Pulmonary artery endothelial cell (primary cell): ENCODE measurements at places on chromosomes 2 and 18. TPM values are rescaled to one million over a fixed set of nuclear protein-coding genes. Genes with fewer than 3 reads are reported as not detected.

ACTR1B gene
- 65.5 and 67.7 TPM in 2 replicates for total RNA-seq

FHL2 gene
- total RNA-seq, result 115 and 169 TPM in 2 replicates

KIAA2012 gene
- total RNA-seq, result not detected in 2 replicates

RDH14 gene
- total RNA-seq, result 19.3 and 22.4 TPM in 2 replicates

PJVK gene
- total RNA-seq, result 0.46 and 1.3 TPM in 2 replicates

CYB5A gene
- total RNA-seq, result 63.8 and 71.8 TPM in 2 replicates

PSMG2 gene
- total RNA-seq, result 69.1 and 89.0 TPM in 2 replicates

REG1B gene
- total RNA-seq, result not detected in 2 replicates

TEKT4 gene
- total RNA-seq, result not detected in 2 replicates

C1QL2 gene
- total RNA-seq, result not detected in 2 replicates

HEATR5B gene
- 27.1 and 32.5 TPM in 2 replicates for total RNA-seq

HOXD13 gene
- not detected in 2 replicates for total RNA-seq

RPIA gene
- total RNA-seq, result 20.7 and 21.7 TPM in 2 replicates

STON1 gene
- total RNA-seq, result 7.3 and 10.5 TPM in 2 replicates

GPAT2 gene
- 5.1 and 6.3 TPM in 2 replicates for total RNA-seq

STRN gene
- 19.6 and 34.3 TPM in 2 replicates for total RNA-seq

GPR45 gene
- not detected in 2 replicates for total RNA-seq

NEU2 gene
- total RNA-seq, result not detected in 2 replicates

IL1F10 gene
- total RNA-seq, result not detected in 2 replicates

DRC1 gene
- total RNA-seq, result 0.13 and 0.18 TPM in 2 replicates

ADD2 gene
- total RNA-seq, result 2.6 and 4.6 TPM in 2 replicates

PLCL1 gene
- total RNA-seq, result 2.3 and 4.4 TPM in 2 replicates

MC2R gene
- total RNA-seq, result not detected in 2 replicates

ADAM17 gene
- total RNA-seq, result 50.5 and 72.9 TPM in 2 replicates

LAMA3 gene
- 4.7 and 5.5 TPM in 2 replicates for total RNA-seq

RNF138 gene
- 37.1 and 46.1 TPM in 2 replicates for total RNA-seq

AP1S3 gene
- 3.4 and 7.2 TPM in 2 replicates for total RNA-seq

VAMP5 gene
- total RNA-seq, result 60.0 and 101 TPM in 2 replicates

HOXD8 gene
- not detected in 2 replicates for total RNA-seq

CPS1 gene
- total RNA-seq, result 3.9 and 18.0 TPM in 2 replicates

TUBA3E gene
- not detected in 2 replicates for total RNA-seq

CELF4 gene
- total RNA-seq, result not detected in 2 replicates

PELI1 gene
- 28.5 and 31.9 TPM in 2 replicates for total RNA-seq

GPC1 gene
- 18.6 and 27.2 TPM in 2 replicates for total RNA-seq

HK2 gene
- 19.8 and 23.9 TPM in 2 replicates for total RNA-seq

CXCR2 gene
- not detected in 2 replicates for total RNA-seq

HOXD4 gene
- not detected in 2 replicates for total RNA-seq

RTP5 gene
- not detected in 2 replicates for total RNA-seq

NDUFAF7 gene
- total RNA-seq, result 14.4 and 16.5 TPM in 2 replicates

NFE2L2 gene
- total RNA-seq, result 29.7 and 50.7 TPM in 2 replicates

FOXI3 gene
- total RNA-seq, result not detected in 2 replicates

DSC3 gene
- total RNA-seq, result 0.04 and 2.0 TPM in 2 replicates

MTIF2 gene
- 36.0 and 39.7 TPM in 2 replicates for total RNA-seq
